ENCODE measurements at places on chromosomes 5 and 9.

DNA sequence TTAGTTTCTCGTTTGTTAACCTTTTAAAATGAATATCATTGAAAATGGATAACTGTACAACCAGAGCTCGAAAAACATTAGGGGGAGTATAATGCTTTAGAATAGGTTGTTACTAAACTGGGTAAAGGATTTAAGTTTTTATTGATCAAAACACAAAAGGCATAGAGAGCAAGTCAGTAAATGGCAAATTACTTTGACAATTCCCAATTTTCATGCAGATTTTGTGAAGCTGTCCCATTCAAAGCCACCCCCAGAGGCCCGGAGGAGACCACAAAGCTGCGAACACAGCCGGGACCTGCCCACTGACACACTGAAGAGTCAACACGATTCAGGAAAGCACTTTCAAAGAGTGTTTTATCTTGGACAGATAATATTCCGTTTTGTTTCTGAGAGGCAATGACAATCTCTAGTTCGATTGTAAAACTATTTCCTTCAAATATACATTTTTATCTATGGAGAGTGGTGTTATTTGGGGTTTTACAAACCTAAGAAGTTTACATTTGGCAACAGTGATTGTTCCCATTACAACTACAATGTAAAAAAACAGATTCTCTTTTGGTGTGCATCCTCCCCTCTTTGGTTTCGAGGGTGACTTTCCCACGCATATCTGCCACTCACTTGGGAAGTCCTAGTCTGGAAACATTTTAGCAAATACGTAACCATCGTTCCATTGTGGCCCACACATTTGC, 182.6 kb upstream of the TBCA start:
- no peak for DNase-seq

DNA sequence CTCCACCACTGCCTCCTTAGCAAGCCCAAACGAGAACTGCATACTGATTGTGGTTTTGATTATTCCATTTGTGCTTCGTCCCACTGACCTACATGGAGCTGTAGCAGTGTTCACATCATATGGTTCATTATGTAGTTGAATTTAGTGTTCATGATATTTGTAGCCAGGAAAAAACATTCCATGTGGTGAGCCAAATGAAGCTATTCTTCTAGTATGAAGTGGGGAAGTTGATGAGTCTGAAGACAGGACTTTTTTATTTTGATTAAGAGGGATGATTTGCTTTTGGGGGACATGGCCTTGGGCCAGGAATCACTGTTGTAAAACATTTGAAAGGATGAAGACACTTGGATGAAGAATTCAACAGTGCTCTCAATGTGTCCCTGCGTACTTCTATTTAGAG, 192.9 kb upstream of the SLC27A6 start:
- DNase-seq: no peak

GRCh38 chr5:80703747-80704146, 49.0 kb upstream of the DHFR start:
- no peak for DNase-seq

- no peak for DNase-seq
These were observed 361.8 kb upstream of the ACTBL2 start for GRCh38 chr5:57844410-57844809.

GRCh38 chr5:169374761-169375160, 73.8 kb upstream of the SLIT3 start:
- no peak for DNase-seq

Data from stimulated activated naive CD4-positive, alpha-beta T cell (primary cell).